Fibroblast of skin of abdomen (primary cell): ENCODE measurements at places on chromosomes 1 and 21.

DNA sequence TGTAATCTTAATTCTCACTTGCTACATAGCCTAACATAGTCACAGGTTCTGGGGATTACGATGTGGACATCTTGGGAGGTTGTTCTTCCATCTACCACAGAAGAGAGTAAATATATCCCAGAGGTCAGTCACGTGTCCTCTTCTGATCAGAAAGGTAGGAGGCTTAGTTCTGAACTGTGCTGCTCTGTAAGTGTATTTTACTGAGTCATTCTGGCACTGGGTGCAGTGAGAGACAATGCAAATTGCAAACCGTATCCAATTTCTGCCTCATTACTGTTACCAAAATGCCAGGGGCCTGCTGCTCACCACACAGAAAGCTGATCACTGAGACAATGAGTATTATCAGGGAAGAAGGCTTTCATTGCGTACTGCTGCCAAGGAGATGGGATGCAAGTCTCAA, 104.0 kb downstream of the GABPA start:
- no peak for DNase-seq

DNA sequence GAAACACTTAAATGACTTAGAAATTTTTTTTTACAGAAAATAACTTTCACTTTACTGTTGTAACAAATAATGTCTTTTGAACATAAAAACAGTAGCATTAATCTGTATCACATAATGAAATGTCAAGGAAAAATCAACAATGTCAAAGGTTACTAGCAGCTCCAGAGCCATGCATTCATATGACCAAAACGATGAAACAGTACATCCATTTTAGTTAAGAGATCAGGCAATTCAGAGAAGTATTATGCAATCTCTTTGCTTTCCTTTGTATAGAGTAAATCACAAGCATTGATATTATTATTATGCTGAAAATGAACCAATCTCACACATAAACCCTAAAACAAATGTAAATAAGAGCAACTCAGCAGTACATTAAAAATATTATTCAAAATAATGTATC, 748.9 kb downstream of the PLA2G4A start:
- DNase-seq = no peak

DNA sequence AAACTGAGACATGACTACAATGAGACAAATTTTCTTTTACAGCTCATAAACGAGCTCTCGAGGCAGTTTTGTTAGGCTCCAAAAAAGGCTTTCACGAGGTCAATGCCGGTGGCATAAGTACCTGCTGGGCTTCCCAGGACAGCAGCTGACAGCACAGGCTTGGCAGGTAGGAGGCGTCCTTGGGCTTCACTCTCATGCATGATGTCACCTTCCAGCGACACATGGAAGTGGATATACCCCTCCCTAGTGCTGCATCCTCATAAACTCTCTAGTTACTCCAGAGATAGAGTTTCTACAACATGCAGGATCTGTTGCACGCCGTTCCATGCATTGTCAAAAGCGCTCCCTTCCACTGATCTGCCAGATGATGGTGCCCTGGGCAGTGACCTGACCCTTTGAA, 112.5 kb upstream of the PAXBP1 start:
- no peak for DNase-seq

DNA sequence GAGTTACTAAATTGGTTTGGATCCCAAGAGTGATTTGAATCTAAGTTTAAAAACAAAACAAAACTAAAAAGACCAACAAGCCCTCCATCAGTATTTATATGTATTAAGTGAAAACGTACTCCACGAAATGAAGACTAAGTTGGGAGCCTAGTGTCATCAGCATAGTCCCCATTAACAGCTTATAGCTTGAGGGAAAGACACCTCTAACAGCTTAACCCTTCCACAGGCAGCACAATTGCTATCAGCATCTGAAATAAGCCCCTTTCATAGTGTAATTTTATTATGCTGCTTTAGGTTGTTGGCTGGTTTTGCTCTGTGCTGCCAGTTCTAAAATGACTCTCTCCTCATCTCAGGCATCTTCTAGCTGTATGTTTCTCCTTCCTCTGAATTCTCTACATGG, 25.8 kb upstream of the ST6GALNAC5 start:
- DNase-seq = no peak

DNA sequence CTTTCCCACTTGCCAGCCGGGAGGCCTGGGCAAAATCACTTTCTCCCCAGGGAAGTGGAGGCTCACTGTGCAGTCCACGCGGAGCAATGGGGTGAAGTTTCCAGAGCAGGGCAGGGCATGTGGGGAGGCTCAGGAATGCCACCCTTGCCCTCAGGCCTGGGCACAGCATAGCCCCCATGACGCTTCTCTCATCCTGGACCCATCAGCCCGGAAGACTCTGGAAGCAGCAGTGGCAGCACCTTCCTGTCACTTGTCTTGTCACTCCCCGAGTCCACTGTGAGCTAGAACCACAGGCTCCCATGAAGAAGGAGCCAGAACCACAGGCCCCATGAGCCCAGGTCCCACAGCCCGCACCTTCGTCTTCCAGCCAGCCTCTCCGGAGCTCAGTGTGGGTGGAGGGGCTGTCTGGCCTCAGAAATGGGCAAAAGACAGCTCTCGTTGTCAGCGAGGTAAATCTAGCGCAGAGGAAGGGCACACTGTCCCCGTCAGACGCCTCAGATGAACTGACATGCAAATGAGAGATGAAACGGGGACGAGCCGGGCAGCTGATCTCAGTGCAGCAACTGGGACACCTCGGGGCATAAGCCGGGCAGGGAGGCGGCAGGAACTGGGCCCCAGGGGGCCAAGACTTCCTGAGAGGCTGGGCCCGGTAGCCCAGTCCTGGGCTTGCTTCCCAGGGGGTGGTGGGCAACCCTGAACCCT, 6.1 kb downstream of the PDE9A start:
- DNase-seq = no peak

DNA sequence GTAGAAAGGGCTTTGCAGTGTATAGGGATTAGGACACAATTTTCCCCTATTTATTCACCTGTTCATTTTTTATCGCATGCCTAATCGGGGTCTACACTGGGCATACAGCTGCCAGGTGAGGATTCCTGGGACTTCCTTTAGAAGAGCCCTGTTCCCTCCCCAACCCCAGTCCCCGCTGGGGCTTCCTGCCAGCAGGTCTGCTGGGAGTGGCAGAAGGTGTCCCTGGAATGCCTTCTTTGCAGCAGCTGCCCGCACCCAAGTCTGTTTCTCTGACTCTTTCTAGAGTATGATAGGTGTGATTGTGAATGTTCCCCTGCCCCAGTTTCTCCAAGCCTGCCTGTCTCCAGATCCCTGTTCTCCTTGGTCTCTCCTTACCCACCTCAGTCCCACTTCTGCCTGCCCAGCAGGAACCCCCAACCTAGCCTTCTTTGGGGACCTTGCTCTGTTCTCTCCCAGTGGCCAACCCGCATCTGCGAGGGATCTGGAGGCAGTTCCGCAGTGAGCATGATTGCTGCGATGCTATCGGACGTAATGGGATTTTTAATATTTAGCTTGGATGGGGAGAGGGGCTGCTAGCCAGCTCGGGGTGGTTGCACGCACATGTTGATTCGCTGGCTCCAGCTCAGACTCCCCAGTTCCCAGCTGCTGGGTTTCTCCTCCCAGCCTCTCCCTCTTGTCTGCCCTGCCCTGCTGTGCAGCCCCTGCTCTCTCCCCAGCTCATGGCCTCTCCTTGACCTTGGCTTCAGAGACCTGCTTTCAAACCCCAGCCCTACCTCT, 79.8 kb downstream of the EPHB2 start:
- no peak for DNase-seq

DNA sequence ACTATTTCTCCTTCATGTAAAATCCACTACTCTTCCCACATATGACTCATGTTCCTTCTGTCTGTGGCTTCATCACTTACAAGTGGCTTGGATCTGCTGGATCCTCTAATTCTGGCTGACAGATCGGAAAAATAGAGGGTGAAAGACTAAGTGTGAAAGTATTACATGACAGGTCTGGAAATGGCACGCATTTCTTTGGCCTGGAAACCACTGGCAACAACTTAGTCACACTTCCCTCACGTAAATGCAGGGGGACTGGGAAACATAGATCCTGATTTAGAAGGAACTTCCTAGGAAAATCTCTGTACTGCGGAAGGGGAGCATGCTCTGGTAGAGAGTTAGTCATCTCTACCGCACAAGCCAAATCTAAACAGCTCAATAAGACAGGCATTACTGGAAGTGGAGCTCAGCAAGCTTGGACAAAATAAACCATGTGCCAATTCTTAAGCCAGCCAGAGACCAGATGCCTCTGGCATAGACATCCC, 305.4 kb upstream of the PTBP2 start:
- DNase-seq = peak; percentile 99

DNA sequence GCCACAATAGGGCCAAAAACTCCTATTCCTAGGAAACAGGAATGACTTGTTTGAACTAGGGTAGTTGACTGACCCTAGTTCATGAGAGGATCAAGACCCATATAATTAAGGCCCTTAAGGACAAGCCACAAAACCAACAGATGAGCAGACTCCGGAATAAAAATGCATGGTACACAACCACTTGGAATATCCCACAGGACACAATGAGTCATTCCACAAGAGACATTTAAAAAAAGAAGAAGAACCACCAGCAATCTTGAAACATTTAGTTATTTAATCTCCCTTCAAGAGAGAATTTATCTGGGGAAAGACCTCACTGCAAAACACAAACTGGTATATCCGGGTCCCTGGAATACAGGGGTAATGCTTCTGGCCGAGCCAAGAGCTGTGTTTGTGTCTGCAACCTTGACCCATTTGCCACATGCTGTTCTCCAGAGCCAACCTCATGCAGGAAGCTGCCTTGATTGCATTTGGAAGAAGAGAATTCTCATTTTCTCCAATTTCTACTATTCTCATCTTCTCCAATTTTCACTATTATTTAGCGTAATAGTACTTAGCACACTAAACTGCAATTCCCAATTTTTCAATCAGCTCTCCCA, 135.5 kb downstream of the TGFBR3 start:
- DNase-seq = peak; percentile 65

DNA sequence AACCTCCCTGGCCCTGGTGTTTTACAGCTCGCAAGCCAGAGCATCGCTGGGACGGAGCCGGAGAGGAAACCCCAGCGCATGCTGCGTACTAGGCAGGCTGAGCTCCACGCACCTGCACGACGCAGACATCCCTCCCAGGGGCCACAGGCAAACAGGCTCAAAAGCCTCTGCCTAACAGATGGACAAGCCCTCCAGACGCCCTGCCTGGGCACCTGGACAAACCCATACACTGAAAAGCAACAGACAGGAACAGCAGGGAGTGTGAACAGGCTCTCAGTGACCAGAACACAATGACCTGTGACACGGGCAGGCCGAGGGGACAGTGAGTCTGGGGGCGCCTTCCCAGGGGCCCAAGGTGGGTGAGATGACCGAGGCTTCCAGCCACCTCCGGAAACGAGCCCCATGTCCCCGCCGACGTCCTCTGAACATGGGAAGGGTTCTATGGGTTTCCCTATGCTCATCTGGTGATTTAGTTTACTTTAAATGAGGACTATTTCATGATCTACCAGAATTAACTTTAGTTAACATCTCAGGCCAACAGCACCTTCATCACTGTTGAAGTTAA, 40.3 kb downstream of the NPHP4 start:
- no peak for DNase-seq

- DNase-seq = no peak
These were observed 105.5 kb downstream of the NCAM2 start for GRCh38 chr21:21103692-21104091.

DNA sequence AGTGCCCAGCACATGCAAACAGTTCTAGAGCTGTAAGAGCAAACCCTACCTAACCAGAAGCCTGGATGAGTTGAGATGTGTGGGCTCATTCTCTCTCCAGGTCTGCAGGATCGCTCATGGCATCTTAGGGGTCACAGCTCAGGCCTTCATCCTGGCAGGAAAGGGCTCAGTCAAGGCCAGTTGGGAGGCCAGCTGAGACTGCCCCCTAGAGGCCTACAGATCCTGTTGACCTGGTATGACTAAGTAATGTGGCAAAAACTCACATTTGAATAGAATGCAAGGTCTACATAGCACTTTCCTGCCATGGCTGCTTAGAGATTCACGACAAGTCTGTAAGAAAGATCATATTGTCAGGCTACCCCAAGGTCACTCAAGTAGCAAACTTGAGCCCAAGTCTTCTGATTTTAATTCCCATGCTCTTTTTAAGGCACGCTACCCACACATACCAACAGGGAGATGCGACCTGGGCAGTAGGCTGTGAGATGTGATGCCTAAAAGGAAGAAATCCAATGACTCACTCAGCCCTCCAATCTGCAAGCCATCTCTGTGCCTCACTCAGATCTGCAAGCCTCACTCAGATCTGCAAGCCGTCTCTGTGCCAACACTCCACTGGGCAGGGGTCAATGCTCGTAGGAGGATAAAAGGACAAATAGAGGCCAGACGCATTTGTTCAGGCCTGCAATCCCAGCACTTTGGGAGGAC, 5.1 kb upstream of the CAPN8 start:
- DNase-seq = peak; percentile 44

DNA sequence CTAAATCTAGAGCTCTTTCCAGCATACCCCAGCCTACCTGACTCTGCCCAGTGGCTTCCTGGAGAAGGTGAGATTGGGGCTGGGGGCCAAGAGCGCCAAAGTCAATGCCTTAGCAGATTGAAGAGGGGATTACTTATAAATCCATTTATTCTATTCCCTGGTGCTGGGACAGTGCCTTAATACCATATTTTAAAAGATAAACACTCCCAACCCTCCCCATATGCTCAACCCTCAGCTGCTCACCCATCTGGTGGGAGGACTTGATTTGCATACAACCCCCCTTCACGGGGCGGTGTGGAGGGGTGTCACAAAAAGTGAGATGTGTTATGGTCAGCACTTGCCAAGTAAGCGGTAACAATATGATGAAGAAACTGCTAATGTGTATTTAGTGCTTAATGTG, 3.2 kb upstream of the DISP3 start:
- DNase-seq = no peak

DNA sequence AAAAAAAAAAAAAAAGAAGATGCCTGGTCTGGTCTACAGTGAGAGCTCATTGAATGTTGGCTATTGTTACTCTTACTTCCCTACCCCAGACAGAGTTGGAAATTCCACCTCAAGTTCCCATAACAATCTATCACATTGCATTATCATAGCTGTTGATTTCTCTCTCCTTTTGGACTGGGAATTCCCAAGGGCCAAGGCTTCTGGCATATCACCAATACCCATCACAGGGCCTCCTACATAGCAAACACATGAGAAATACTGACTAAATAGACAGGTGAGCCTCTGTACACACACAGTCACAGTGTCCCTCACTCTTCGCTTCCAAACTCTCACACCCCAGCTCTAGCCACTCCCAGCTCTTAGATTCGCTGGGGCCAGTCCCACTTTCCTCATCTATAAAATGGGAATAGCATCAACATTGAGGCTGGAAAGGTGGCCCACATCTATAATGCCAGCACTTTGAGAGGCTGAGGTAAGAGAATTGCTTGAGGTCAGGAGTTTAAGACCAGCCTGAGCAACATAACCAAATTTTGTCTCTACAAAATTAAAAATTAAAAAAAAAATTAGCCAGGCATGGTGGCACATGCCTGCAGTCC, 6.4 kb downstream of the PTAFR start:
- no peak for DNase-seq
